Immature natural killer cell (primary cell): ENCODE measurements at places on chromosomes 16 and 17.

- no peak for DNase-seq
Observed at GRCh38 chr16:56409195-56409594, 16.1 kb downstream of the AMFR start.

GRCh38 chr16:53948734-53949430, 244.9 kb downstream of the FTO start:
- no peak for DNase-seq

- no peak for DNase-seq
Observed at GRCh38 chr16:79301051-79301450, 299.5 kb downstream of the MAF start.

DNA sequence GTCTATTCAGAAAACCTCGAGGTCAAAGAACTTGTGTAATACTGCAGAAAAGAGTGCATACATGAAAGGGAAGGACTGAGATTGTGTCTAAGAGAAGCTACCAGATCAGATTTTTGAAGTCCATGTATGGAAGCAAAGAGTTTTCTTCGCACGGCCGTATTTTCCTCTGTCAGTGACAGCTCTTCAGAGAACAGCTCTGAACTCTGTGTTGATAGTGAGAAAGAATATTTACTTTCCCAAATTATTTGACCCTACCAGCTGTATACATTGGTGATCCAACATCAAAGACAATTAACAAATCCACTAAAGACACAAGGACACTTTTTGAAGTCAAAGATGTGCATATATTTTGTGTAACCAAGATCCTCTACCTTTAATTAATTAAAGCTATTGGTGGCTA, 107.8 kb upstream of the PSMD7 start:
- DNase-seq: no peak

DNA sequence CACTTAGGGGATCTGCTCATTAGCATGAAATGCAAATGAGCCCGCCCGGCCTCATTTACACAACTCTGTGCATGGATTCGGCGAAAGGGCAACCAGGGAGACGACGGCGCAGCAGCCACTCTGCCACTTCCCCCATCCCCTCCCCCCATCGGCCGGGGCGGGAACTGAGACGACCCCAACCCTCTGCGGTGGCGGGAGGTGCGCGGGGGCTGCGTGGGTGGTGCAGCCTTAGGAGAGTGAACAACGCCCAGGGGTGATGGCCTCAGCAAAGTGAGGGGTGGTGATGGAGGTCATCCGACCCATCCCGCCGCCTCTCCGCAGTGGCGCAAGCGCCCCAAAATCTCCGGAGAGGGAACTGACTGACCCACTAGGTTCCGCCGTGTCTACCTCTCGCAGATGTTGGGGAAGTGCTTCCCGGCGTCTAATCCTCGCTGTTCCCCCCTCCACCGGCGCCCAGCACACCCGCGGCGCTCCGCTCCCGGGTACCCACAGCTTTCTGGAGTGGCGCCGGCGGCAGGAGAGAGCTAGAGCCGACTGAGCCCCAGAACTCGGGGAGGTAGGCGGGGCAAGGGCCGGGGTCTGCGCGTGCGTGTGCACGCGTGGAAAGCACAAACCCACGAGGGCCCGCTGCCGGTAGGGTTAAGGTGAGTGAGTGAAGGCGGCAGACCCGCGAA, 1.4 kb upstream of the CACNA1G start:
- no peak for DNase-seq

DNA sequence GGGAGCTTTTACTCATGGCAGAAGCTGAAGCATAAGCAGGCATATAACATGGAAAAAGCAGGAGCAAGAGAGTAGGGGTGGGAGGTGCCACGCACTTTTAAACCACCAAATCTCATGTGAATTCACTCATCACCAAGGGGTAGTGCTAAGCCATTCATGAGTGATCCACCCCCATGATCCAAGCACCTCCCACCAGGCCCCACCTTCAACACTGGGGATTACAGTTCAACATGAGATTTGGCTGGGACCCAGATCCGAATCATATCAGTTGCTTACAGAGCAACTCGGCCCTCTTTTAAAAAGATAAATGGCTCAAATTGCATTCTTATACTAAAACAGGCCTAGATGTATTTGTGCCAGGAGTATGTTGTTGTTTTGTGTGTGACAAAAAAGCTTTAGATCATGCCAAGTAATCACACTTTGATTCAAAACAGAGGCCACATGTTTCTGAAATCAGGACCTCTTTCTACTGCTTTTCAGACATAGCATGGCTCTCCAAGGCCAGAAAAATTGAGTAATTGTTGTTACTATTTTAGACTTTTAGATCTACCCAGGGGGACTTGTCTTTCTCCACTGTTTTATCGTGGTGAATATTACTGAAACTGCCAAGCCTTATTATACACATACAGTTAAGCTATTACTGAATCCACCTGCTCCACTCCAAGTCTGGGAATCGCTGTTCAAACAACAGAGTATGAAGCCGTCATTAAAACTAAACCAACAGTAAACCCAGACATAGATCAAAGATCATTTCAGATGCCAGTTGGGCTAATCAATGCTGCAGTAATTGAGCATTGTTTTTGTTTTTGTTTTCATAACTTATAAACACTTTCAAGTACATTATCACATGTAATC, 163.3 kb downstream of the KCNJ2 start:
- no peak for DNase-seq

GRCh38 chr17:39568702-39569101, 39.0 kb downstream of the NEUROD2 start:
- no peak for DNase-seq

DNA sequence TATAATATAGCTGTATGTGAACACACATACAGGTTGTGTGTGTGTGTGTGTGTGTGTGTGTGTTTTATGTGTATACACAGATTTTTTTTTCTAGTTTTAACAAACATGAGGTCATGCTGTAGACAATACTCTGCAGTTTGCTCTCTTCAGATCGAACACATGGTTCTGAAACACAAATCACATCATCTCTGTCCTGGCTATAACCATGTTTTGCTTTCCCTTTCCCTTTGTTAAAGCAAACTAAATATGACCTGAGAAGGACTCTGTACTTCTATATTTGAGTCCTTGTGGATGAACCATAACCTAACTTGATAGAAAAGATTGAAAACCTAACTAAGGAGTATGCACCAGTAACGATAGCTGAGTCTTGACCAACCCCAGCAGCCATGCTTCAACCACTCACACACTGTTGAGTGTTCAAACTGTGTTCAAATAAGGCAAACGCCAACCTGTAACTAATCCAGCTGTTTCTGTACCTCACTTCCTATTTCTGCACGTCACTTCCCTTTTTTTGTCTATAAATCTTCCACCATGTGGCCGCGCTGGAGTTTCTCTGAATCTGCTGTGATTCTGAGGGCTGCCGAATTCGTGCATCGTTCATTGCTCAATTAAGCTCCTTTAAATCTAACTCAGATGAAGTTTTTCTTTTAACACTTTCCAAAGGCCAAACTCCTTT, 303.8 kb downstream of the HS3ST3B1 start:
- DNase-seq: peak; percentile 6

DNA sequence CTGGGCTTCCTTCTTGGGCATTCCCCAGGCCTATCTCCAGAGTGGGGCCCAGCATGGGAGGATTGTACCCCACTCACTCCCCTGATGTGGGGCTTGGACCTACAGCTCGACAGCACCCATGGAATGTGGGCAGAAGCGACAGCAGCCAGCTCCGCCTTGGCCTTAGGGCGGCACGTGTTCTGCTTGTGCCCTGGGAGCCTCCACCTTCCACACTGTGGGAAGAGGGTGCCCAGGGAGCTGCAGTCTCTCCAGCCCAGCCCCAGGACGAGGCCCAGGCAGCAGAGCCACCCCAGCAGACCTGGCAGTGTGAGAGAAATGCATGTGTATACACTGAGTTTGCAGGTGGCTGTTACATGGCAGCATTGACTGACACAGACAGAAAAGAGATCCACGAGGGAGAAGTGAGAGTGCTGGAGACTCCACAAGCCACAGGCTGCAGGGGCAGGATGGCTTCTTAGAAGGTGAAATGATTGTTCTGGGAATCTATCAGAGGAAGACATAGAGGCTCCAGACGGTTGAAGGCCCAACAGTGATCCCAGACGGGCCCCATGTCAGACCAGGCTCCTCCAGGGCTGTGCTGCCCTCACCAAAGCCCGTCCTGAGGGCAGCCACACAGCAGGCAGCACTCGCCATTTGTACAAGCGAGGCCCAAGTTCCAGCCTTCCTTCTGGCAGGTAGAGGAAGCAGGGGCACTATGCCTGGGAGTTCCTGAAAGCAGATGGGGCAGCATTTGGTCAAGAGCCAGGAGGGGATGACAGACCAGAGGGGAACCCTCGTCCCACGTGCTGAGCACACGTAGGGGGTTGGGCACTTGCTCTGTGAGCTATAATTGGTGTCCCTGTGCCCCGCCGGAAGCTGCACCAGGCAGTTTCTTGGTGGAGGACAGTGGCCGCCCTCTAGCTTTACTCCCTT, 2.8 kb upstream of the DNASE1 start:
- DNase-seq: no peak

DNA sequence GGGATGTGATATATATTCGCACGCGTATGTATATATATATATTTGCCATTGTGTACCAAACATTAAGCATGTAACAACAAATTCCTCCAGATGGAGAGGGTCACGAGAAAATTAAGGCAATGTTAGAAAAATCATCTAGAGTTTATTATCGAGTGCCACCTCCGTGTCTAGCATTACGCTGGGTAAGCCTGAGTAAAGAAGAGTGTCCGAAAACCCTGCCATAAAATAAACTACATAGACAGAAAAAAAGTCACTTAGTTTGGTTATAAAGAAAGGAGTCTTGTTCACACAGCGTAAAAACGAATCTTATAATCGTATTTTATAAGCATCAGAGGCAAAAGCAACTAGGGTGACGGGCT, 644 bp upstream of the RHOT1 start:
- DNase-seq: no peak

DNA sequence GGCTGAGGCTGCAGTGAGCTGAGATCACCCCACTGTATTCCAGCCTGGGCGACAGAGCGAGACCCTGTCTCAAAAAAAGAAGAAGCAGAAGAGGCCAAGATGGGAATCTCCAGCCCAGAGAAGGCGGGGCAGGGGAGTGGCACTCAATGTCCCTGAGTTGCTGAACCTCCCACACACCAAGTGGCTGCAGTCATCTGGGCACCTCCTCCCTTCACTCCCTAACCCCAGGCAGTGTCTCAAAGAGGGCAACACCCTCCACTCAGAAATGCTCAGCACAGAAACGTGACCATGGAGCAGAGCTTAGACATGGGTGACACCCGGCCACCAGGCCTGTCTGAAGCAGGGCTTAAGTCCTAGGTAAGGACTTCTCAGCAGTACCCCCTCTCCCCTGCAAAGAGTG, 36.3 kb upstream of the BCAR1 start:
- no peak for DNase-seq

- no peak for DNase-seq
Observed at GRCh38 chr17:78206298-78206697, 7.8 kb upstream of the BIRC5 start.

- DNase-seq: no peak
Observed at GRCh38 chr17:321386-321941, 31.1 kb downstream of the RPH3AL start.

GRCh38 chr16:25134166-25134700, 22.7 kb downstream of the LCMT1 start:
- no peak for DNase-seq

- no peak for DNase-seq
Observed at GRCh38 chr16:75624921-75625334, 1.8 kb upstream of the ADAT1 start.

DNA sequence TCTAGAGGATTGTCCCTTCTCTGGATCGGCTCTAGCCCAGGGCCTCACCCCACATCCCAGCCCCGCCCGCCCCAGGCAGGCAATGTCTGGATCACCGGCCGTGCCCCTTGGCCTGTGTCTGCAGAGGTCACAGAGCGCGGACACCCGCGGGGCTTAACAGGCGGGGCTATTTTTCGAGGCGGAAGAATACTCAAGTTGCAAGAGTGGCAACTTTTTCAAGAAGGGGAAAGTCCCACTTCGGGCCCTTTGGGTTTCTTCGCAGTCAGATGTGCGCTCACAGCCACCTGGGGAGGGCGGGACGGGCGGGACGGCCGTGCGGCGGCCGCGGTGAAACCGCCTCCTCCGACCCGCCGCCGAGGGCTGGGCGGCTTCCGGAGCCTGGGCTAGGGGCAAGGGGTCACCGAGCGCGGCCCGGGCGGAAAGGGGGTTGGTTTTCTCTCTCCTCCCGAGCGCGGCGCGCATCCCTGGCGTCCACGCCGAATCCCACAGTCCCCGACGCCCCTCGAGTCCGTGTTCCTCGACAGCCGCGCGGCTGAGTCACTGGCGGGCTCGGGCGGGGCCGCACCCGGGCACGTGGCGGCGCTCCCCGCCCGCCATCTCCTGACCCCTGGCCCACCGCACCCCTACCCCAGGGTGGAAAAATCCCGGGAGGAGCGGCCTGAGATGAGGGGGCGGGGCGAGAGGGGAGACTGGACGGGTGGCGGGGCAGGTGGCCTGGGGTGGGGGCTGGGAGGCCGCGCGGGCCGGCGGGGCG, 1.2 kb upstream of the PFN1 start:
- peak; percentile 81 for DNase-seq

DNA sequence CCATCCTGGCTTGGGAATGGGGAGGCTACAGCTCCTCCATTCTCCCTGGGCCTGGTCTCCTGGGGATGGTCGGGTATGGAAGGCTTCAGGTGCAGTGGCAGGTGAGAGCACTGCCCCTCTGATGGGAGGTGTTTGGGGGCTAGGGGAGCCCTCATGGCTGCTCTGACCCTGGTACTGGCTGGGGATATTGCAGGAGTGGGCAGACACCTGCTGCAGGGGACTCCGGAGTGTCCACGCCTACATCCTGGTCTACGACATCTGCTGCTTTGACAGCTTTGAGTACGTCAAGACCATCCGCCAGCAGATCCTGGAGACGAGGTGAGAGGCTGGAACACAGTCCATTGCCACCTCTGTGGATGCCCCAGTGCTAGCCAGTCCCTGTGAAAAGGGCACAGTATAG, 8.8 kb downstream of the RASL10B start:
- DNase-seq: no peak

DNA sequence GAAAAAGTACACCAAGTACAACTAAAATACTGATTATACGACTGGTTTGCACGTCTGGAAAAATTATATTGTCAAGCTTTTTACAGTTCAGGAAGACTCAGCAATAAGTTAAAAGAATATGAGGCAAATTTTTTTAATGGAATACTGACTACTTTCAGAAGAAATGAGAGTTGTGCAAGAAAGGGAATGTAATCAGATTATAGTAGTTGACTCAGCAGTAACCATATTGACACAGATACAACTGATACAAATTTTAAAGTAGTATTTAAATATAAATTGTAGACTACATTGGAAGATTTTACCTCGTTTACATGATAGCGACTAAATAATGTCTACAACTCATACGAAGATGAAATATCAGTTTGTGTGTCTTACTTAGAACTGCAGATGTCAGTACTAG, 16.7 kb downstream of the ASGR2 start:
- no peak for DNase-seq

- DNase-seq: no peak
Observed at GRCh38 chr16:87131061-87131995, 185.9 kb downstream of the C16orf95 start.
